ENCODE measurements at places on chromosomes 1 and 21.

- DNase-seq, result no peak
Measured at GRCh38 chr1:44409757-44410156, 4.7 kb downstream of the RNF220 start.

GRCh38 chr1:219302697-219303096 is 129.0 kb downstream of the LYPLAL1 start:
- DNase-seq, result no peak

- DNase-seq, result no peak
Measured at GRCh38 chr1:241640867-241641622, 876 bp upstream of the CHML start.

DNA sequence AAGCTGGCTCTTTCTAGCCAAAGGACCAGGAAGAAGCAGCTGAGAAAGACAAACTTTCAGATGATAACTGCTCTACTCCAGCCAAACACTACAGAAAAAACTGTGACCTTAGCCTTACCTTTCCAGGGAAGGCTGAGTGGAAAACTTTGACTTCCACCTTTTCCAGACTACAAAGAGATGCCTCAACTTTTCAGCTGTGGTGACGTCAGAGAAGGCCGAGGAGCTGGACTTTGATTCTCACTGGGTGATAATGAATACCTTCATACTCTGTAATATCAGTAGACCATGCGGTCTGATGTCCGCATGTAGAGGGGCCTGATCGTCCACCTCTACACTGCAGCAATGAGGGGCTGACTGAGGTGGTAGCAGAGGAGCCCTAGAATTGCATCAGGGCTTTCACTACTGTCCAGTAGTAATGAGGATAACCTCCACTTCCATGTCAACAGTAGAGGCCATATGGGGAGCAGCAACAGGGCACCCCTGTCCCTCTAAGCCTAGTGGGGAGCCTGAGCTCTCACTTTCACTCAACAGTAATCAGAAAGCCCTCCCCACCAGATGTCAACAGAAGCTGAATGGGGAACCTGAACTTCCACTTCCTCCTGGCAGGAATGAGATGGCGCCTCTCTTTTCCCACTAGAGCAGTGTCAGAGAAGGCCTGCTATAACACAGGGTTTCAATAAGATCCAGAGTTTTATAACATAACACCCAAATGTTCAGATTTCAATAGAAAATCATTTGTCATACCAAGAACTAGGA is 28.4 kb upstream of the PADI1 start:
- no peak for DNase-seq

DNA sequence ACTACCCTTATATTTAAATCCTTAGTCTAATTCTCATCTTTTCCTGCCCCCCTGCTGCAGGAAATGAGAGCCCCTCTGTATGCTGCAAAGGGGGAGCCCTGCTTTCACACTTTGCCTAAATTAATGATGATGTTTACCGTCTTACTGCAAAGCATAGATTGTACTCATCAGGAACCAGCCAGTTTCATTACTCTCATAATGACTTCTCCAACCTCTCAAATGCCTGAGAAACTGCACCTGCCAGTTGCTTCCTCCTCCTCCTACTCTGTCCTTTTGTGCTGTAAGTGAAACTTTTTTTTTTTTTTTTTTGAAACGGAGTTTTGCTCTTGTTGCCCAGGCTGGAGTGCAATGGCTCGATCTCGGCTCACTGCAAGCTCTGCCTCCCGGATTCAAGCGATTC is 101.7 kb downstream of the ADSS2 start:
- DNase-seq, result no peak

DNA sequence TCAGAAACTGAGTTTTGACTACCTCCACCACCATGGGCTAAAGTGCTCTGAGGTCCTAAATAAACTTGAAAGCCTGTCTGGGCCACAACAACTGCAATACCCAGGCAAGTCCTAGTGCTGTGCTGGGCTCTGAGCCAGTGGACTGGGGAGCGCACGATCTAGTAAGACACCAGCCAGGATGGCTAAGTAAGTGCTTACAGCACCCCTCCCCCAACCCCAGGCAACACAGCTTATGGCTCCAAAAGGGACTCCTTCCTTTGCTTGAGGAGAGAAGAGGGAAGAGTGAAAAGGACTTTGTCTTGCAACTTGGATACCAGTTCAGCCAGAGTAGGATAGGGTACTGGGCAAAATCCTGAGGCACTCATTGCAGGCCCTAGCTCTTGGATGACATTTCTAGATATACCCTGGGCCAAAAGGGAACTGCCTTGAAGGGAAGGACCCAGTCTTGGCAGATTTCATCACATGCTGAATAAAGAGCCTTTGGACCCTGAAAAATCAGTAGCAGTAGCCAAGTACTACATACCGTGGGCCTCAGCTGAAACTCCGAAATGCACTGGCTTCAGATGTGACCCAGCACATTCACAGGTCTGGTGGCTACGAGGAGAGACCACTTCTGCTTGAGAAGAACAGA is 1.6 kb downstream of the C1orf105 start:
- no peak for DNase-seq

GRCh38 chr21:33902349-33902748 is 13.3 kb downstream of the ATP5PO start:
- DNase-seq, result no peak

GRCh38 chr1:205972081-205972480 is 28.8 kb upstream of the SLC26A9 start:
- no peak for DNase-seq

- no peak for DNase-seq
Measured at GRCh38 chr21:29078869-29079767, 5.7 kb upstream of the CCT8 start.

- no peak for DNase-seq
Measured at GRCh38 chr21:28325618-28326017, 667.1 kb downstream of the LTN1 start.

DNA sequence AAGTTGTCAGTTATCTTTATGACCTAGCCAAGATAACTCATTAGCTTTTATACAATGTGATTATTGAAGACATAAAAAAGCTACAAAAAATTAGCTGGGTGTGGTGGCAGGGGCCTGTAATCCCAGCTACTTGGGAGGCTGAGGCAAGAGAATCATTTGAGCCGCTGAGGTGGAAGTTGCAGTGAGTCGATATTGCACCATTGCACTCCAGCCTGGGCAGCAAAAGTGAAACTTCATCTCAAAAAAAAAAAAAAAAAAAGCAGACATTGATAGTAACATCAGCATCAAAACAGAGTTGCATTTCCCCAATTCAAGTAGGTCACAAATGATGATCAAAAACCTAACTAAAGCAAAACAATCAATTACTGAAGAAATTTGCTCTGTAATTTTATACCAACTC is 191.4 kb downstream of the PTGER3 start:
- DNase-seq, result no peak

- no peak for DNase-seq
Measured at GRCh38 chr21:41627428-41627827, 119.5 kb upstream of the TMPRSS2 start.

DNA sequence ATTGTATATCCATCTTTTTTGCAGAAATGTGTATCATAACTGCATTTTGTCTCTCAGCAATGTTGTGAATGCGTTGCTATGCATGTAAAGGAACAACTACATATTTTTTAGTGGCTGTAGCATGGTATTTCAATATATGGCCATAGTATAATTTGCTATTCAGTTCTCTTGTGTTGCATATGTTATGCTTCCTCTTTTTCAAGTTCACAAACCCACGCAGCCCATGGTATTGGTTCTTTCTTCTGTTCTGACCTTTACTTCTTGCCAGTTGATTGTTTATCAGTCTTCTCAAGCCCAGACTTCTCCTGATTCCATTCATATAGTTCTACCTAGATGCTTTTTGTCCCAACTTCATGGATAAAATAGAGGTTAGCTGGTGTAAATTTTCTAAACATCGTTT is 6.1 kb downstream of the SLC22A15 start:
- DNase-seq, result no peak

DNA sequence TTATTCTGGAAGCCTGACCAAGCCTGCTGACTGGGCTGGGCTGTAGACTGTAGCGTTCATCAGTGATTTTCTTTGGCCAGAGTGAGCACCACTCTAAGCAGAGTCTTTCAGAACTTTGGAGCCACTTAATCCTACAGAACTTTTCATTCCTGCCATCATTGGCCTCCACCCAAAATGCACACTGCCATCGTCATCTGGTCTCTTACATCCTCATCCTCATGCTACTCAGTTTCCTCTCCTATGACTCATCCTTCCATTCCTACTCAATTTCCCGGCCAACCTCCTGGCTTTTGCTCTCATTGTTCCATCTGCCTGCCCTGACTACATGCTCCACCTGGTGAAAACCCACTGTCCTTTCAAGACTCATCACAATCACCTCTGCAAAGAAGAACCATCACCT is 233.8 kb upstream of the USP25 start:
- DNase-seq, result no peak

DNA sequence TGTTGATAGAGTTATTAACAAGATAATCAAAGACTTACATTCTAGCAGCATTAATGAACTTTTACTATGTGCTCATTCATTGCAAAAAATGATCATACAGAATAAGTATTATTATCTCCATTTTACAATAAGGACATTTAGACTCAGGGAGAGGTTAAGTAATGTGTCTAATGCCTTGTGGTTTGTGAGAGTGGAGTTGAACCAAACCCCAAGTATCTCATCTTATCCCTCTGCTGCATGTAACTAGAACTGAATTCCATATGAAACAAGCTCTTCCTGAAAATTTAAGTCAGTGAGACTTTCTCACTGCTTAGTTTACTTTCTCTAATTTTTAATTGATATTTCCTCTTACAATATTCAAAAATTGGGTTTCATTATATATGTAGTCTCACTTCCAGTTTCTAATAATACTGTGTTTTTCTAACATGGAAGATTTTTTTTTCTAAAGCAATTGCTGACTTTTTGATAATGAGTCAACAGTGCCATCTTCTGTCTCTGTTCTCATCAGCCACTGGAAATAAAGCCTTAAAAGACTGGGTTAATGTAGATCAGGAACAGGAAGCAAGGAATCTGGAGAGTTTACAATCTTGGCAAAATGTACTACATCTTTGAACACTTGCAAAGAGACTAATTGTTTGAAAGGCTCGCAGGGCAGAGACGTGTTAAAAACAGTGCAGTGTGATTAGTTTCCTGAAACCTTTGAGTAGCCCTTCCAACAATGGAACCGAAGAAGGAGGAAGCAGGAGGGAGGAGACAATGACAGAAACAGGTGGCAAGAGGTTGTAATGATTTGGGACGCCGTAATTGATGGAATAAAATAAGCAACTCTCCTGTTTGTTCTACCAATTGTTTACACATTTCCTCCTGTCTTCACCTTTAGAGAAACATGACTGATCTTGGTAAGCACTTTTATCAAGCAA is 567.6 kb downstream of the MRPL39 start:
- no peak for DNase-seq

DNA sequence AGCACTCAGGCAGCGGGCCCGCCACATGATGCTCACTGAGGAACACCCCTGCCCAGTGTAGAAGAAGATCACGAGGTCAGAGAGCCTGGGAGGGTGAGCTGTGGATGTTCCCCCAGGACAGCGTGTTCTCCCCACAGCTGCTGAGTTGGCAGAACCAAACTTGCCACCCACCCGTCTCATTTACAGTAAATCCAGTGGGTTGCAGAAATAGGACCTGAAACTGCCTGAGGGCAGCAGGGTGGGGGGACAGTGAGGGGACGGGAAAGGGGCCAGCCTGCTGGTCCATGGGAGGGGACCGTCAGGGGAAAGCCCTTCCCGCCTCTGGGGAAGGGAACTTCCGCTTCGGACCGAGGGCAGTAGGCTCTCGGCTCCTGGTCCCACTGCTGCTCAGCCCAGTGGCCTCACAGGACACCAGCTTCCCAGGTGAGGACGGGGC is at the start of gene C1QB:
Gene C1QB (plus strand): TSS at position 356 of the 436 bp plus-strand sequence. CDS start 6,227 bp downstream, outside the sequence.
- no peak for DNase-seq

DNA sequence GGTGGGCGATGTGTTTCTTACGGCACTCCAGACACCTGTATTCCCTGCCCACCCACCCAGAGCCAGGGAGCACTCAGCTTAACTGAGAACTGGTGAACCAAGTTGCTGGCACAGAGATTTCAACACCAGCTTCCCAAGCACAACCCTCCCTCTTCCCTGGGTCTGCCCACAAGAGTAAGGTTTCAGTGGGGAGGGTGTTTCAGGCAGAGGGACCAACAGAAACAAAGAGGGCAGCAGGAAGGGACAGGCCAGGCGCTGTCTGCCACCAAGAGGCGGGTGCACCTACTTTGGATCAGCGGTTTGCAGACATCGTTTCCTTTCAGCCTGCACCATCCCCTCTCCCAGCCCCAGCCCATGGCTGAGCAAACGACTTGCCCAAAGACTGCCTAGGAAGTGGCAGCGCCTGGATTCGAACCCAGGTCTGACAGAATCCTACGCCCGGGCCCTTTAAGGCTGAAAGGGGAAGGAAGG is 21.9 kb upstream of the ALDH4A1 start:
- DNase-seq, result no peak

GRCh38 chr1:118993700-118994026 is 5.5 kb upstream of the TBX15 start:
- no peak for DNase-seq

GRCh38 chr1:9399510-9400424 is 107.1 kb downstream of the SPSB1 start:
- DNase-seq, result no peak

DNA sequence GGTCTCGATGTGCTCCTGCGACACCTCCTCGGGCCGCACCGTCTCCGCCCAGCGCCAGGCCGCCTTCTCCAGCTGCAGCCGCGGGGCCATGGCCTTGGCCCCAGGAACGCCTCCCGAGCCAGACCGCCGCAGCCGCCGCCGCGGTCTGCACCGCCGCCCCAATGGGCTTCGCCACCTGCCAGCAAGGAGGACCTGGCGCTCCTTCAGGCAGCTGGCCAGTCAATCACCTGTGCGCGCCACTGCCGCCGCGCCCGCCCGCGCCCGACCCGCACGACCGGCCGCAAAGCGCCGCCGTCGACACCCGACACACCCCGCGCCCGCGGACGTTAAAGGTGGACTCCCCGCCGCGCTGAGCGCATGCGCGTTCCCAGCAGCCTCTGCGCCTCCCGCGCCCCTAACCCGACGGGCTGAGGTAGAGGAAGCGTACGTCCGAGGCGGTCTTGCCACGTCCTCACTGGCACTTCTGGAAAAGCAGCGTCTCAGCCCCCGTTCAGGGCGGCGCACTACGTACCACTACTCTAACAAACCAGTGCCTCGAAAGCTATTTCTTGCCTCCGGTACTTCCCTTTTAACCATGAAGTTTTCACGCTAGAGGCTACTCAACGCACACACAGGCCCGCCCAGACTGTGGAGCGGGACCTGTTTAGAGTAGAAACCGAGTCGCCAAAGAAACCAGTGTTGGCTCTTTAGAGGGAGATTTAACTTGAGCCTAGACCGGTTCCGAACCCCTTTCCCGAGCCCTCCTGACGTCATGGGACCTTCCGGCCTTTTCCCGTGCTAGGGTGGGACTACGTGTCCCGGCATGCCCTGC is at the start of gene USP48:
Gene USP48 (minus strand): TSS at position 282 of the 811 bp plus-strand sequence. CDS start 192 bp downstream, at position 90.
- peak; percentile 91 for DNase-seq
